ENCODE measurements at places on chromosomes 12 and 14. TPM values are rescaled to one million over a fixed set of nuclear protein-coding genes. Genes with fewer than 3 reads are reported as not detected.

DNA sequence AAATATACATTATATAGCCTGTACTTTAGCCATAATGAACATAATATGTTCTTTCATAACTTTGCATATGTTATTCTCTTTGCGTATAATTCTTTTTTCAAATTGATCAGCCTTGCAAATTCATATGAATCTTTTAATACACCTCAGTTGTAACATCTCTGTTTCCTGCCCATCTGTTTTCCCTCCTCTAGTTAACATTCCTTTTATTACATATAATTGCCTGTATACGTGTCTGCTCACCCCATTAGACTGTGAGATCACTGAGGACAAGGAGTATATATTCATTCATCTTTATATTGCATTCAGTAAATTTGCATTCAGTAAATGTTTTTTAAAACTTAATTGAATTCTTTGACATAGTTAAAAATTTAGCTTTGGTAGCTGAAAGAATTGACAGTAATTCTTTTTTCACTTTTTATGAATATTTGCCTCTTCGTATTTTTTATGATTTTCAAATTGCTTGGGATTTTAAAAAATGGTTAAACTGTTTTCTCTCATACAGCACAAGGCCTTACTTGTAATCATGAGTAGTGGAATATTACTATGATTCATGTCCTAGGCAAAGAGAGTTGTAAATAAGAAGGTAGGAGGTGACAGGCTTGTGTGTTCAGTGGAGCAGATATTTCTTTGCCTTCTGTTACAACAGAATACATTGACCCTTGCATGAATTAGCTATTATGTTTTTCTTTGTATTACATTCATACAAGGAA is 32.8 kb upstream of the KLHL42 start:
- H3K4me3 ChIP-seq, result no peak overlapping the region
- H3K27me3 ChIP-seq, result no peaks in the 10 kb centered on the region
- no peaks in the 10 kb centered on the region for H3K36me3 ChIP-seq
- H3K27ac ChIP-seq, result peak overlapping the region; percentile 56
- no peaks in the 10 kb centered on the region for H3K4me1 ChIP-seq

Gene C14orf132
- total RNA-seq, result 7.8 TPM

Gene KCNK13
- total RNA-seq, result 36.8 TPM

DNA sequence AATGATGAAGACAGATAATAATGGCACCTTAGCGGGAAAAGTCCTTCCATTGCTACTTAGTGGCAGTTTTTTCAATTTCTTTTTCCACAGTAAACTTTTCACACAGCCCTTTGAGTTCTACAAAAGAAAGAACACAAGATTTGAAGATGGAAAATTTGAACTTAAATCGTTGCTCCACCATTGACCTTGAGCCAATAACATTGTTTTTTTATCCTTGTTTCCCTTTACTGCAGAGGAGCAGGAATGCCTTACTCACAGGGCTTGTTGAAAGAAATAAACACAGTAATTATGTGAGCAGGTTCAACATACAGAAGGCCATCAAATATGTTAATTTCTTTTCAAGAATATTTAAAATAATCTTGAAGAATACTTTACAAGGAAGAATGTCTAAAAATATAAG is 181.5 kb upstream of the KRR1 start:
- H3K36me3 ChIP-seq, result no peaks in the 10 kb centered on the region
- no peaks in the 10 kb centered on the region for H3K4me1 ChIP-seq

Gene CSRP2
- total RNA-seq, result 31.0 TPM

Data from prostate gland (tissue), 2 donors.